Head of caudate nucleus (tissue), 42 donors: ENCODE measurements at places on chromosomes 11 and 22.

- DNase-seq = no peak
Observed at GRCh38 chr11:6992457-6993417, 27.4 kb downstream of the ZNF214 start.

- DNase-seq = no peak
Observed at GRCh38 chr11:121513807-121514206, 61.0 kb upstream of the SORL1-AS1 start.

DNA sequence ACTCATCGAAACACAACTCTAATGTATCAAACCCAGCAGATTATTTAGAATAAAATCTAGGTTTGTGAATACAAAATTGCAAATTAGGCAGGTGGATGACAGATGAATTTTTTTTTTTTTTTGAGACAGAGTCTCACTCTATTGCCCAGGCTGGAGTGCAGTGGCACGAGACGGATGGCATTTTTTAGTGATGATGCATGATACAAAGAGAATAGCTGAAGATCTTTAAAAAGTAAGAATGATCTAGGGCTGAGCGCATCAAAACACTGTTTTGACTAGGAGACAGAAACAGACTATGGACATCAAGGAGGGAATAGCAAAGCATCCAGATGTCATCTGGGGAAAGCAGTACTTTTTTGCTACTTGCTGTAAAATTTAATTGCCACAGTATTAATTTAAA lies 63.8 kb downstream of the IMMP1L start:
- DNase-seq = no peak

- DNase-seq = no peak
Observed at GRCh38 chr22:19232623-19233022, 54.1 kb upstream of the SLC25A1 start.

DNA sequence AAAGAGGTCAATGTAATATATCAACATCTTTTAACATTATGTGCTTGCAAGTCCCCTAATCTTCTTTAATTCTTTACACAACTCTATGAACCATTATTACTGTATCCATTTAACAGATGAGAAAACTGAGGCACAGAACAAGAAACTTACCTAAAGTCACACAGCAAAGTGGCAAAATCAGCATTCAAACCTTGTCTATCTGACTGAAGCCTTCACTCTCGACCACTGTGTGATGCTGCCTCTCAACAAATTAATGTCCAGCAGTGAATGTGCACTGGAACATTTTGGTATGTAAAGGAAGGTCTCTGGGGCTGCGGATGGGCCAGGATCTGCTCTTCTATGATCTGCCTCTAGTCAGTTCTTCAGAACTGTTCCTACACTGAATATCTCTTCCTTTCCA lies 42.1 kb downstream of the PRCP start:
- no peak for DNase-seq
